IMR-90 (cell line): ENCODE measurements at places on chromosomes 12 and 14.

DNA sequence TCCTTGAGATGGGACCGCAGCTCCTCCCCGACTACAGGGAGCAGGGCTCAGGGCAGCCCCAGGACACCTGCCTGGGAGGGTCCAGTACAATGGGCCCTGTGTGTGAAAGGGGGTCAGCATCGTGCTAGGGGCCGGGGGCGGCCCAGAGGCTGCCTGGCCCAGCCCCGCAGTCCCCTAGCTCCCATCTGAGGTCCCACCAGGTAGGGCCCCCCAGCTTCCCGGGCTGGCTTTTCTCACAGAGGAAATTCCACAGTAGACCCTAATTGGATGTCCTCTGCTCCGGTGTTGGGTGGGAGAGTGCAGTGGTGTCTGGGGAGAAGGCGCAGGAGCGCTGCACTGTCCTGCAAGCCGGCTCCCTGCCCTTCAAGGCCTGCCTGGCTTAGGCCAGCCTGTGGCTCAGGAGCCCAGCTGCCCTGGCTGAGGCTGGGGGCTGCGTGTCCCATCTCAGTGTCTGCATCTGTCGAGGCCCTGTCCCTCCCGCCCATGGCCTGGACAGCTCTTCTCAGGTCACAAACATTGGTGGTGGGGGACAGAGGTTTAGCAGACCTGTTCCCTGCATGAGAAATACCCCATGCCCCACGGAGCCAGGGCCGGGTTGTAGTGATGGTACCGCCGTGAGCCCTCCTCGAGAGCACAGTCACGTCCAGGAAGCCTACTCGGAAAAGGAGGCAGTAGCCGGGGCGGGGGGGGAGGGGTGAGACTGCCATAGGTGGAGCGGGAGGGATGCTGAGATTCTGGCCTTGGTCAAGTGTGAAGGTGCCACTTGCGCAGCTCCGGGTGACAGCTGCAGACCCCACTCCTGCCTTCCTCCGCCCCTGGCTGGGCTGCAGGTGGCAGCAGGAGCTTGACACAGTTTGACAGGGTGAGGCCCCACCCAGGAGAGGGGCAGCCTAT, 11.6 kb downstream of the HIP1R start:
- no peak for DNase-seq

DNA sequence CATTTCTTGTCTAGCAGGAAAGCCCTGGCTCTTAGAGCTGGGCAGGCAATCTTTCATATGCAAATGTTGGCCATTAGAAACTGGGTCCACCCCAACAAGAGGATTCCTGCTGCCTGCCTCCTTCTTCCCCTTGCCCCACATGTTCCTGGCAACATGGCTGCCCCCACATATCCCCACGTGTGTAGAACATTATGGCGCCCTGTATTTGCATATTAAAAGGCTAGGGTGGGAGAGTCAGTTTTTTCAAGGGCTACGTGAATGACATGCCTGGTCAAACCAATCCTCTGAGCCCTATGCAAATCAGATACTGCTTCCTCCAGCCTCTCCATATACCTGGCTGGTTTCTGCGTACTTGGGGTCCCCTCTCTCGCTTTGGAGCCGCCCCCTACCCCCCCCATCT, 514.0 kb downstream of the FUT8 start:
- no peak for DNase-seq

GRCh38 chr12:125786143-125786542, 720.9 kb downstream of the AACS start:
- no peak for DNase-seq

DNA sequence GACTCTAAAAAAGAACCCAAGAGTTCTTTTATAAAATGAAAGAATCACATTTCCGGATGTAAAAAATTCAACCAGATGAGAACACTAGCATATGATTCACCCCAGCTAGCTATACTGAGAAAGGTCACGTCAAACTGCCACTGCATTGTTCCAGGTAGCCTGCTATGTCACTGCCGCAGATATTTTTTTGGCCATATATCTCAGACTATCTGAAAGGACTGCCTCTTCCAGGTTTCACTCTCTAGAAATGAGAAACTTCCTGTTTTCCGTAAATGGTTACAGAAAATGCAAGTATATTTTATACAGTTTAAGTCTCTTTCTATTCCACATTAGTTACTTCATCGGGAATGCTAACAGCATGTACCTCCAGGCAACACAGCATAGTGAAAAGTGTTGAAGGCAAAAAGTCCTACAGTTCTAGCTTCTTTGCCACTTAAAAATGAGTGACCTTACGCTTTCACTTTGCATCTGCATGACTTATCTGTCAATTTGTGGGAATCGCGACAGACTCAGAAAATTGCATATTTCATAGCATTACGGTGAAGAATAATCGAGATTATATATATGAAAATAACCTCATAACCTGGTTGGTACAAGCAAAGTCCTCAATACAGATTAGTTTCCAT, 105.2 kb downstream of the MED13L start:
- DNase-seq = no peak

DNA sequence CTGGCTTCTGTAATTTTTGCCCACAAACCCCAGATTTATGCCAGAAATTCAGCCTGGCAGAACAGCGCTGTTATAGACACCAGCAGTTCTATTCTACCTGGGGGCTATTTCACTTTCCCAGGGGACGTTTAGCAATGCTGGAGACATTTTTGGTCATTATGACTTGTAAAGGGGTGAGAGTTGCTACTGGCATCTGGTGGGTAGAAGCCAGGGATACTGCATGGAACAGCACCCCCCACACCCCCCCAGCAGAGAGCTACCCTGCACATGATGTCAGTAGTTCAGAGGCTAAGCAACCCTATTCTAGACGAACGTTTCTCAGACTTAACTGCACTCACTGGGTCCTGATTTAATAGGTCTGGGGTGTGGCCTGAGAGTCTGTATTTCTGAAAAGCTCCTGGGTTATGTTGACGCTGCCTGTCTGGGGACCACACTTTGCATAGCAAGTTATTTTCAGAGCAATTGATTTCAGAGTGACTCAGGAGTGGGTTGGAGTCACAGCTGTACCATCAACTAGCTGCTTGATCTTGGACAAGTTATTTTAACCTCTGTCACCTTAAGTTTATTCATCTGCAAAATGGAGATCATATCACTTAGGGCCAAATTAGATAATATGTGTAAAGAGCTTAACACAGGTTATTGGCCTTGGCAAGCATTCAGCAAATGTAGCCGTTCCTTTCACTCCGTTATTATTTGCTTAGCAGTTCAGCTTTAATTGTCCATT, 48.5 kb downstream of the CHST11 start:
- DNase-seq = no peak
